ENCODE measurements at places on chromosomes 6 and 20.

DNA sequence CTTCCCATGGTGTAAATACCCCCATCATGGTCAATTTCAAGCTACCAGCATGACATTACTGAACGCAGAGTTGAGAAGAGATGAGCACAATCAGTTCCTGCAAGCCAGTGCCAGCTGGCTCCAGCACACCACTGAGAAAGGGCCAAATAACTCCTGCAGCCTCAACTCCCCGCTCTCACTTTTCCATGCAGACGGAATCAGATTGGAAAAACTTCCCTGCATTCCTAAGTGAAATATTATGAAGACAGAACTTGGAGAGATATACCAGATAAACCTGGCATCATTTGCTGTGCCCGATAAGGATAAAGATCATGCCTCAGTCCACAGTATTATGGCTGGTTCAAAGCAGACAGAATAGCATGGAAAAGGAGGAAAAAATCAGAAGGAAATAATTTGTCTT, 56.7 kb downstream of the FILIP1 start:
- no peak for DNase-seq

- no peak for DNase-seq
Observed at GRCh38 chr6:137357263-137357947, 136.8 kb downstream of the OLIG3 start.

- no peak for DNase-seq
Observed at GRCh38 chr6:28117386-28118050, 6.9 kb upstream of the ZSCAN16 start.

DNA sequence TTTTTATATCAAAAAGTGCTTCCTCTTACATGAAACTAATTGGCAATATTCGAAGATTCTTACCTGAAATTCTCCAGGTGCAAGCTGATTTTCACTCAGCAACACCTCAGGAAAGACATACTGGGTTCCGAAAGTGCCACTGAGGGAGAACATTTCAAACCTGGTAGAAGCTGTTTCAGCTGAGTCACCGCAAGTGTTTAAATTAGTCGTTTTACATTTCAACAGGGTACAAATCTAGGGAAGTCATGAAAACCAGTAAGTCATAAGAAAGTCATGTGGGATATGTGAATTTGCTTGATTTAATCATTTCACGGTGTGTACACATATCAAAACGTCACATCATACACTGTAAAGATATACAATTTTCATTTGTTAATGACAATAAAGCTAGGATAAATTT, 25.3 kb upstream of the TAAR1 start:
- no peak for DNase-seq

GRCh38 chr6:153051801-153052200, 49.3 kb upstream of the MTRF1L start:
- no peak for DNase-seq

DNA sequence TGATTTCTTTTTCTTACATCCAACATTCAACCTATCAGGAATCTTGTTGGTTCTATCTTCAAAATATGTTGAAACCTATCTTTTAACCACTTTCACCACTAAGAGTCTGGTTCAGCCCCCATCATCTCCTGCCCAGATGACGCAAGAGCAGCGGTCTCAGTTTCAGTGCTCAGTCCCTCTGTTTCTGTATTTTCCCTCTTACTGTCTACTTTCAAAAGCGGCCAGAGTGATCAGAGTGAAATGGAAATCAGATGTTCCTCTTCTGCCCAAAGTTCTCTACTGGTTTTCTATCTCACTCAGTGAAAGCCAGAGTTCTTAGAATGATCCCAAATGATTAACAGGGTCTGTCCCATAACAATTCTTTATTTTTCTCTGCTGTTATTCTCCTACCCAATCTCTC, 147.9 kb upstream of the PDE7B start:
- peak; percentile 2 for DNase-seq
